AML-193 (cell line): ENCODE measurements at places on chromosomes 1 and 21.

DNA sequence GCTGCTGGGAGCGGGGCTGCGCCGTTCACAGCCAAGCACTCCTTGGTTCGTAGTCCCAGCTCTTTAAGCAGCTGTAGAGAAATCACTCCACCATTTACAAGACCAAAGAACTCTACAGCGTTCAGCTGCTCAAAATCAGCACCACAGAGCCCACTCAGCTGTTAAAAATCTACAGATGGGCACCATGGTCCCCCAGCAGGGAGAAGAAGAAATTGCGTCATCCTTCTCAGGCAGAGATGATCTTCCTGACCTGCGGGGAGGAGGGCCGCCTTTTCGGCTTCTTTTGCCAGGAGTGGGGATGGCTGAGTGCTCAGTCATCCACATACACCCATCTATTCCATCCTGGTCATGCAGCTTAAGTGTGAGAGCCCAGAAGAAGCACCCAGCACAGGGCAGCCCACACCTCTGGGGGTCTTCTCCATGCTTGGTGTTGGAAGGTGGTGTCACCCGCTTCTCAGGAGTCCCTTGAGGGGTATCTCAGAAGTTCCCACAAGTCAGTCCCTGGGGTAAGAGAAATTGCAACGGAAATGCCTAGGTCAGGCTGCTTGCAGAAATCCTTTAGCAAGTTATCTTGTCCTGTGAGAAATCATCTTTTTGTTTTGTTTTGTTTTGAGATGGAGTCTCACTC lies 163.8 kb downstream of the NPHP4 start:
- DNase-seq = no peak

- DNase-seq = no peak
Observed at GRCh38 chr21:15730484-15731242, 881 bp downstream of the USP25 start.

- no peak for DNase-seq
Observed at GRCh38 chr21:44758781-44759627, 42.6 kb downstream of the UBE2G2 start.

GRCh38 chr1:18938707-18939070 lies 17.8 kb downstream of the IFFO2 start:
- DNase-seq = no peak

GRCh38 chr1:231600458-231600976 lies 26.1 kb upstream of the DISC1 start:
- no peak for DNase-seq

DNA sequence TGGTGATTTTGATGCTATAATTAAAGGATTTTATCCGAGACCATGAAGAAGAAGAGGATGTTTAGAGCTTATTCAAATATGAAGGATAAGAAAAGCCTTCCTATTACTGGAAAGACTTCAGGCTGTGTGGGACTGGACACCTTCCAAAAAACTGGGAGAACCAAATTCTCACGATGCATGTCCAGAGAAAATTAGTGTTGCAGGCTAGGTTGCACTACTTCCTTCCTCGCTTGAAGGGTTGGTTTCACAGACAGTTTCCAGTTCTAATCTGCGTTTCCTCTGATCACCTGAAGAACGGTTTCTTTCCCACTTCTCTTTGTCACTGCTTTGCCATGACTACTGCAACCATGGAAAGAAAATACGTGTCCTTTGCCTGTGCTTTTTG lies 2.0 kb downstream of the MTARC2 start:
- DNase-seq = no peak
